ENCODE measurements at places on chromosomes 6 and 20.

DNA sequence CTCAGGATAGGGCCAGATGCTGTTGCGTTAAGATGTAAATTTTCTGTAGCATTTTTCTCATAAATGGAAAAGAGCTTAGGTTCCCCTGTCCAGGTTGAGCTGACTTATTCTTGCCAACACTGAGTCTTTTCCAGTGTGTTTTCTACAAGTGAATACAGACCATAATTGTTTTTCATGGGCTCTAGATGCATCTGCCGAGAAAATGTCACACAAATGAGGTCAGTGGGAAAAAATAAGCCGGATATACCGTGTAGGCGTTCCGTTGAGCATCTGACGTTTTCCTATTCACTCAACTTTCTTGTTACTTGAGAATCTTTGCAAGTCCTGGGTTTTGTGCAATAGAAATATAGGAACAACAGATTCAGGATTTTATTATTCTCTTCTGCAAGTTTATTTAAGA is 582.9 kb upstream of the CDH4 start:
- DNase-seq = no peak

- DNase-seq = no peak
Observed at GRCh38 chr6:111987295-111987694, 66.6 kb upstream of the CCN6 start.

DNA sequence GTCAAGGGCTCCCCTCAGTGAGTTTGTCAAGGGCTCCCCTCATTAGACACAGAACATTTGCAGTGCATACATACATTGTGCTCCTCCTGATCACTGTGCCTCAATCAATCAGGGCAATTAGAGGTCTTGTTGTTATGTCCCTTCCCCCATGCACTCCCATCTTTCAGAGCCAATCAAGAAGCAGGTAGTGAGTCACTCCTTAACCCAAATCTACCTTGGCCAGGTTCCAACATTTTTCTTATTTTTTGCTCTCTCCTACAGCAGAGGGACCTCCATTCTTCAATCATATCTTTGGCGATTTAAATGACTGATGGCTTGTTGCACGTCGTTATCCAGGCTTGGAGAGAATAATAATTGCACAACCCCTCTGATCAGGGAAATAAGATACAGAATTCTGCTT is 409.9 kb upstream of the SPTLC3 start:
- no peak for DNase-seq

DNA sequence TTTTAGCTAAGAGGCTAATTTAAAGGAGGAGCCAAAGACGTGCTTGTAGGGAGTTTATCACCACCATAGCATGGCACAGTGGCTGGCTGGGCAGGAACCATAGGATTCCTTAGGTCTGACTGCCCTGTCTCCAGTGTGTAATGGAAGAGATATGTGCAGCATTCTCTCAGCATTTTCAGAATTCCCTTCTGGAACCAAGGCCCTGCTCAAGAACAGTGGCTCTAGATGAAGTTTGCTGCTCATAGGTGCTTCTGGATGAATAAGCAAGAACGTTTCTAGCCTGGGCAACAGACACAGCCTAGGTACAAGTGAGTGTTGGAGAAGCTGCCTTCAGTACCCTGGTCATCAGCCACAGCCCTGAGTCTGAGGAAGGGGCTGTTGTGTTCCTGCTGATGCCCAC is 69.1 kb downstream of the LCA5 start:
- DNase-seq = no peak

GRCh38 chr20:4607287-4607713 is 114.4 kb upstream of the PRND start:
- DNase-seq = peak; percentile 19

DNA sequence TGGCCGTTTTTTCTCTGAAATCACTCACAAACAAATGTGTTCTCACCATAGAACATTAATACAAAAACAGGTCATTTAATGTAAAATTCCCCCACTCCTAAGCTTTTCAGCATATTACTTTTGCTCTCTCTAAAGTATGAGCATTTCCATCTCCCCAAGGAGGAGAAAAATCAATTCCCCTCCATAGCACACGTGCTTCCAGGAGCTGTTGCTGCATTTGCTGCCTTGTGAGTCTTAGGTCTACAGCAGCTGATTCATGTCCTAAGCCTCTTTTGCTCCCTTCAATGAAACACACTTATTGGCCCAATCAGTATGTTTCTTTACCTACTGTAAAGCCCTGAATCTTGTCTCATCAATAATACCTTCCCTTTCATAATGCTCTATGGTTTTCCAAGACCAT is 6.4 kb upstream of the COL9A1 start:
- DNase-seq = no peak
